T-cell (primary cell): ENCODE measurements at places on chromosomes 12 and 14. TPM values are rescaled to one million over a fixed set of nuclear protein-coding genes. Genes with fewer than 3 reads are reported as not detected.

The KIF21A gene
- 13.2 TPM for total RNA-seq

- no peaks in the 10 kb centered on the region for H3K27me3 ChIP-seq
- H3K27ac ChIP-seq, result no peak overlapping the region
- no peaks in the 10 kb centered on the region for H3K4me1 ChIP-seq
- H3K4me3 ChIP-seq, result no peak overlapping the region
- DNase-seq, result no peak
- no peaks in the 10 kb centered on the region for H3K36me3 ChIP-seq
Measured at GRCh38 chr12:108722992-108723766, 8.1 kb downstream of the CORO1C start.

DNA sequence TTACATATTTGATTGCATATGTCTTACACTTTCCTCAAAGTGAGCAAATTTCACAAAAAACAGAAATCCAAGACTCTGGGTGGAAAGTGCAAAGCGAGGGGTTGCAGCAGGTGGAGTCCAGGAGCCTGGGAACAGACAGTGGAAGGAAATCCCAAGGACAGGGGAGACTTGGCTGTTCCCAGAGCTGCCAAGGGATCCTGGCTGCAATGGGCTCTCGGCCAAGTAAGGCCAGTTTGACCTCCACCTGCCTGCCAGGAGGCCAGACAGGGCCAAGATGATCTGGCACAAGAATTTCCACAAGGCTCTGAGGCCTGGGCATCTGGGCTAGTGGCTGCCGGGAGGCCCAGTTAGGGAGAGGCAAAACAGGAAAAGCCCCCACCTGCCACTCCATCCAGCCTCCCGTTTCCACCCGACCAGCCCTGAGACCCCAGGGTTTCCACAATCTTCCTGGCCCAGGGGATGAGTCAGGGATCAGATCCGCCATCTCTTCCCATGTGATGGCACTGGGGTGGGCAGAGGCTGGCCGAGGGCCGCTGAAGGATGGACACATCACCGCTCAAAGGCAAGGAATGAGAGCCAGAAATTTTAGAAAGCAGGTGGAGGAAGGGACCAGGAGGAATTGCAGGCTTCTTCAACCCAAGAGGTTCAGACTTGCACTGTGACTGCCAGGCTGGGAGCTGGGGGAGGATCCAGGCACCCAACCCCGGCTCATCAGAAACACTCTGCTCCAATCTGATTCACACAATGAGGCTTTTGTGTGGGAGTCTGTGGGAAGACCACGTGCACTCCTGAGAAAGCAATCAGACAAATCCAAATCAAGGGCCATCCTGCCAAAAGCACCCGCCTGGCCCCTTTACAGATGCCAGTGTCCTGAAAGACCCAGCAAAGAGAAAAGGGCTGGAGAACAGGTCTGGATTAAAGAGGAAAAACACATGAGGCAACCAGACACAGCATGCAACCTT lies 16.3 kb downstream of the SCARB1 start:
- H3K27me3 ChIP-seq, result no peaks in the 10 kb centered on the region
- no peaks in the 10 kb centered on the region for H3K4me1 ChIP-seq
- no peaks in the 10 kb centered on the region for H3K36me3 ChIP-seq
- no peak overlapping the region for H3K4me3 ChIP-seq

DNA sequence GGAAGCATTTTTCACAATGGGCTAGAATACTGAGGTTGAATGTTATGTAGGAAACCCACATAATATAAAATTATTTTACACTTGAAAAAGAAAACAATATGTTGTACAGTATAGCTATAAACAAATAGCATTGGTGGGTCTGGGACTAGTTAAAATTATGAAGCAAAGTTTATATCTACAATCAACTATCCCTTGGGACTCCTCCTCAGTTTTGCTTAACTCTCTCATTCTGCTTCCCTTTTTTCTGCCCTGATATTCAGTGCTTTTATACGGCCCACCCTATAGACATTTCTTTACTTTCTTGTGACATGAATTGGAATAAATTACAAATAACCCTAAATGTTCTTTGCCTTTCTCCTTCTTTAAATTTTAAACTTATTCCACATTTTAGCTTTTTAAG lies 300.5 kb downstream of the FBXL14 start:
- no peaks in the 10 kb centered on the region for H3K36me3 ChIP-seq
- H3K27me3 ChIP-seq, result no peaks in the 10 kb centered on the region
- H3K4me3 ChIP-seq, result no peak overlapping the region
- no peaks in the 10 kb centered on the region for H3K4me1 ChIP-seq

DNA sequence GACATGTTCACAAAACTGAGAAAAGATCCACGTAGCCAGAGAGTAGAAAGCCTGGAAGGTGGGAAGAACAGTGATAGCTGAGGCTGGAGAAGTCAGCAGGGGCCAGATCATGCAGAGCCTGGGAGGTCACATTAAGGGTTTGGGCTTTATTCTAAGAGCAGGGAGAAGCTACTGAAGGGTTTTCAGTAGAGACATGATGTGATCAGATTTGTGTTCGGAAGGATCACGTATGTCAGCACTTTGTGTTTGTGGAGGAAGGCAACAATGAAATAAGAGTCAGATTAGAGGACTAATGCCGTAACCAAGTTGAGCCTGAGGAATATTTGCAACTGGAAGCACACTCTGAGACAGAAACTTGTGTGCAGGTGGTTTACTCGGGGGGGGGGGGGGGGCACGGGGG lies 4.2 kb upstream of the PCK2 start:
- H3K27ac ChIP-seq, result no peak overlapping the region
- H3K27me3 ChIP-seq, result no peaks in the 10 kb centered on the region
- no peaks in the 10 kb centered on the region for H3K36me3 ChIP-seq
- H3K4me3 ChIP-seq, result no peak overlapping the region
- no peak for DNase-seq
- no peaks in the 10 kb centered on the region for H3K4me1 ChIP-seq
